ENCODE measurements at places on chromosomes 7 and 10. TPM values are rescaled to one million over a fixed set of nuclear protein-coding genes. Genes with fewer than 3 reads are reported as not detected.

DNA sequence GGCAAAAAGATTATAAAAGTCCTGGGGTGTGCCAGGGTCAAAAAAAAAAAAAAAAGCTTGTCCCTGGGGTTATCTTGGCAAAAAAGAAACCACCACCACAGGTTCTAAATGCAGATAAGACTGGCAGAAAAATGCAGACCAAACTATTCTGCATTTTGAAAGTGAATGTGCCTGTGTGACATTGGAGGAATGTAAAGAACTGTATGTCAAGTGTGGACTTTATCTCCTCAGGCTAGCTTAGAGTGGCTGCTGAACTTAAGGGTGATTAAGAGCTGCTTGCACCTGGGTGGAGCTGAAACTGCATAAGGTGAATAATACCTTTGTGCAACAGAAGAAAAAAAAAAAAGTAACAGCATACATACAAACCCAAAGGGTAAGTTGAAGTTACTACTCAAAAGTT lies 1.3 kb upstream of the NAPEPLD start:
- DNase-seq, result no peak
- H3K27ac ChIP-seq, result no peak overlapping the region

DNA sequence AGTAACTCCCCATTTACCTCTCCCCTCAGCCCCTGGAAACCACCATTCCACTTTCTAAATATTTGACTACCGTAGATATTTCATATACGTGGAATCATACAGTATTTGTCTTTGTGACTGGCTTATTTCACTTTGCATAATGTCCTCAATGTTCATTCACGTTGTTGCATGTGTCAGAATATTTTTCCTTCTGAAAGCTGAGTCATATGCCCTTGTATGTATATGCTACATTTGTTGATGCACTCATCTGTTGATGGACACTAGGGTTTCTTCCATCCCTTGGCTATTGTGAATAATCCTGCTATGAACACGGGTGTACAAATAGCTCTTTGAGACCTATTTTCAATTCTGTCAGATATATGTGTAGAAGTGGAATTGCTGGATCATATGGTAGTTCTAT lies 25.8 kb upstream of the TSPAN13 start:
- H3K27ac ChIP-seq, result no peak overlapping the region
- no peaks in the 10 kb centered on the region for H3K27me3 ChIP-seq
- no peaks in the 10 kb centered on the region for H3K36me3 ChIP-seq
- H3K4me1 ChIP-seq, result no peaks in the 10 kb centered on the region
- H3K4me3 ChIP-seq, result no peak overlapping the region

Gene AIMP2
- total RNA-seq, result 29.8 TPM

Gene CHAT
- total RNA-seq, result not detected

Data from breast epithelium (tissue), 4 donors.